ENCODE measurements at places on chromosomes 6 and 20.

GRCh38 chr6:85058806-85059205 is 294.4 kb upstream of the TBX18 start:
- no peak for DNase-seq

DNA sequence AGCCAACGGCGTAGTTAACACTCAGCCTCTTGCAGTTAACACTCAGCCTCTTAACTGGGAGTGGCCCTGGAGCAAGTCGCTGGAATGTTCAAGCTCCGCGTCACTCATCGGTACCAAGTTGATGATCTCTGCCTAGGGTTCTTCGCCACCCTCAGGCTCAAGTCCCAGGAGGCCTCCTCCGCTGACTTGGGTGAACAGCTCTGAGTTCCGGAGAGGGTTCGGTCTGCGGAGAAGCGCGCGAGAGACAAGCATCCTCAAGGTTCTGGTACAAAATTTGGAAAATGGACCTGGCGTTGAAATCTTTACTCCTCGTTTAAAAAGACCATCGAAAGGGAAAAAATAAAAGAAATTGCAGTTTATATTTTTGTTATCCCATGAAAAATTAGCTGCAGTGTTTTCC is 876 bp upstream of the DSP start:
- DNase-seq = no peak

DNA sequence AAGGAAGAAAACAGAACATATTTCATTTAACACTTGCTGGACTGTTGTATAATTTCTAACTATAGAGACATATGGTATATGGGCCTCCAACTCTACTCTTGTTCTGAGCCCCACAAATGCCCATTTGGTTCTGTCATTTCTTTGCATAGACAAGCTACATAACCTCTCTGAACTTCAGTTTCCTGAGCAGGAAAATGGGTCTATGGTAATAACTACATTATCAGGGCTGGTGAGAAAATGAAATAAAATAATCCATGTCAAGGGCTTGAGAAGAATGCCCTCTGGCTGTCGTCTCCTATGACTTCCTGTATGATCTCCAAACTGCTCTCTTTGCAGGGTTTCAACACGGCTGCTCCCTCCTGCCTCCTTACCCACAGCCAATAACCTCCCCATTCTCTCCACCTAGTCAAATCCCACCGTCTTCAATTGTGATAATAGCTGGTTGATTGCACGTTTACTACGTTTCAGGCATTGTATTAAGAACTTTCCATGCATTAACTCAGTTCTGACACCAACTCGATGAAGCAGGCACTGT is 12.0 kb downstream of the ZCCHC3 start:
- DNase-seq = no peak

DNA sequence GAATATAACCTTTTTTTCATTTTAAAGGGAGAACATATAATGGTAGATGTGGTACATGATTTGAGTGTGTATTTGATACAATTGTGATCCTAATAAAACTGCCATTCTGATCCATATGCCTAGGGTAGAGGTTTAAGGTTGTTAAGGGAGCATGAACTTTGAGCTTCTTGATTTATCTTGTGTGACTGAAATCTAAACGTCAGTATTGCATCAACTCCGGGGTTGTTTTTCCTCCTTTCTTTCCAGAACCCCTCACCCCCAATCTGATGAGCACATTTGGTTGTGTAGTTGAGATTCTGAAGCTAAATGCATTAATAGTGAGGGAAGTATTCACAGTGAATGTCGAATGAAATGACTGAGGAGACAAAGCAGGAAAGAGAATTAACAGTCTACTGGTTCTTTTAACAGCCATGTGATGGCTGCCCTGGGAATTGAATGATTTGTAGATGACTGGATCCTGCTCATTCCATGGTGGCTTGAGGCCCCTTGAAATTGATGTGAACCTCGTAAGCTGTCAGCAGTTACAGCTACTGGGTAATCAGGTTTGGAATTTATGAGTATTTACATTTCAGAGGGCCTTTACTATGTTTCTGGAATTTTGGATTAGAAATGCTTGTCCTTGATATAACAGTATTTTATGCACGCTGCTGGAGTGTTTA is 44.8 kb downstream of the FARS2 start:
- no peak for DNase-seq

GRCh38 chr20:57821935-57822334 is 112.1 kb upstream of the PMEPA1 start:
- no peak for DNase-seq

- no peak for DNase-seq
These were observed 17.5 kb downstream of the KCNQ2 start for GRCh38 chr20:63454731-63455567.

GRCh38 chr6:40634429-40634828 is 47.3 kb upstream of the LRFN2 start:
- DNase-seq = no peak

- no peak for DNase-seq
These were observed 121.0 kb downstream of the QRSL1 start for GRCh38 chr6:106750142-106750918.

GRCh38 chr6:117128052-117128451 is 137.3 kb upstream of the VGLL2 start:
- DNase-seq = no peak

- no peak for DNase-seq
These were observed 51.7 kb downstream of the UQCC1 start for GRCh38 chr20:35360033-35360432.

GRCh38 chr6:120945905-120946594 is 388.2 kb downstream of the TBC1D32 start:
- no peak for DNase-seq

DNA sequence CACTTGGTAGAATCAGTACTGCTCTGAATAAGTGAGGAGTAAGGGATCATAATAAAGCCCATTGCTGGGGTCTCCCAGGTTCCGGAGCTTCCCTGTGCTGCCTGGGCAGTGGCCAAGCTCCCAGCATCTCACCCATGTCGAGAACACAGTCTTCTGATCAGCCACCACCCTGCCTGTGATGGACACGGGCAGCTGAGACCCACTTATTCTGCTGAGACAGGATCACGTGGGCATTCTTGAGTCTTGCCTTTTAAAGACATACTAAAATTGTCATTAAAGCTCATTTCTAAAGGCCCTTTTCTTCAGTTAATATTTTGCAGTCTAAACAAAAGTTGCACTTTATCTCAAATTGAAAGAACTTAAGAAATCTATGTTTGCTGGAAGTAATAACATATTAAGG is 42.7 kb upstream of the SLC22A2 start:
- DNase-seq = no peak

DNA sequence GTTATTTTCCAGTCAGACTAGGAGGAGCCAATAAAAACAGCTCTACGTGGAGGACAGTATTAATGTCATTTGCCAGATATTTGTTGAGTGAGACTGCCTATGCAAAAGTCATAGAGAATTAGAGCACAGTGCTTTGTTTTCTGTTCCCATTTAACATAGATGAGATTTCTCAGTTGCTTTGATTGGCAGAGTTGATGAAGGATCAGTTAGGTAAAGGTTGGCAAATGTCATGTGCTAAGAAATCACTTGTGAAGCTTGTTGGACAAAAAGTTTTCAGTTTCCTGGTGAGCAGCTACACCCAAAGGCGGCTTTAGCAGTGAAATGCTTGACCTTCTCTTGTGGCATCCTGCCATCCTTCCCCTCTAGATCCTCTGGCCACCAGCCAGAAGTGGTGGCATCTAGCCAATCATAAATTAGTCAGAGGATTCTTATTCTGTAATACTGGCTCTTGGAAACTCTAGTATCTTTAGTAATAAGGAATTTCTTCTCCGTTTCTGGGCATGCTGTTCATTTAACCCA is 37.0 kb downstream of the BCKDHB start:
- DNase-seq = no peak

- no peak for DNase-seq
These were observed 5.4 kb downstream of the EYA2 start for GRCh38 chr20:46900086-46900485.

- DNase-seq = no peak
These were observed 327.8 kb downstream of the TAF4 start for GRCh38 chr20:61737812-61738443.

- DNase-seq = no peak
These were observed 65.9 kb downstream of the GFOD1 start for GRCh38 chr6:13421425-13422059.

DNA sequence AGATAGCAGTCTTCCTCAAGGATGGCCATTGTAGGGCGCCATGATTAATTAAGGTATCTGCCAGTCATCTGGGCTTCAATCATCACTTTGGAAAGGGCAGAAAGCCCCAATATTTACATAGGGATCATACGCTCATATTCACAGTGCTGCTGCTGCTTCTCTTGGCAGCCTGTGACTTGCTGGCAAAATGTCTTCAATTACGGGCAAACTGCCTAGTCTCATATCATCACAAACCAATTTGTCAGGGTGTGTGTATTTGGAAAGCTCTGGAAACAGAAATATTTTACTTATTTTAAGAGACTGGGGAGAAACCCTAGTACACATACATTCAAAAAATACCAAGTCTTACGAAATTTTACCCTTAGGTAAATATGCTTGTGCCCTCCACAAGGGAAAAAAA is 77.6 kb downstream of the SAMD5 start:
- DNase-seq = no peak

DNA sequence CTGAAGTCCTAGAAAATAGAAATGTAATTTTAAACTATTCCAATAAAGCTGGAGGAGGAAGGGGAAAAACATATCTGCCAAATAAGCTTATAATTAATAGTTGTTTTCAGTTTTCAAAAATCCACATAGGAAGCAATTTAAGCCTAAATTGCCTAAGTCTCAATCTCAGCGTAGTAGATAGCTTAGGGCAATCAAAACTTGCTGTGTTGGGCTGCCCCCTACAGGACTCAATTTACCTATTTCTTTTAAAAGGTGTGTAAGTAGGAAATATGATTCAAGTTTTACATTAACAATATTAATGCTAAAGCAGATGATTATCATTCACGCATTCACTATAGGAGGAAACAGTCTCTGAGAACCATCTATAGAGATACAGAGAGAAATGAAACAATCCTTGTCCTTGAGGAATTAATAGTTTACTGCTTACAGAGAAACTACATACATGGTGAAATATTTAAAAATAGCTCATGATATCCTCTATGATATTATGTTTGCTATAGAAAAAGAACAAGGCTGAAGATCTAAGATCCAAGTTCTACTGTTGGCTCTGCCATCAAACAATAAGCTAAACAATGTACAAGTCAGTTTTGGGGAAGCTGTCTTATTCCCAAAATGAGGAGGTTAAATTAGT is 102.1 kb downstream of the ATG5 start:
- DNase-seq = peak; percentile 23

GRCh38 chr6:66128656-66129055 is 421.6 kb upstream of the EYS start:
- DNase-seq = no peak

DNA sequence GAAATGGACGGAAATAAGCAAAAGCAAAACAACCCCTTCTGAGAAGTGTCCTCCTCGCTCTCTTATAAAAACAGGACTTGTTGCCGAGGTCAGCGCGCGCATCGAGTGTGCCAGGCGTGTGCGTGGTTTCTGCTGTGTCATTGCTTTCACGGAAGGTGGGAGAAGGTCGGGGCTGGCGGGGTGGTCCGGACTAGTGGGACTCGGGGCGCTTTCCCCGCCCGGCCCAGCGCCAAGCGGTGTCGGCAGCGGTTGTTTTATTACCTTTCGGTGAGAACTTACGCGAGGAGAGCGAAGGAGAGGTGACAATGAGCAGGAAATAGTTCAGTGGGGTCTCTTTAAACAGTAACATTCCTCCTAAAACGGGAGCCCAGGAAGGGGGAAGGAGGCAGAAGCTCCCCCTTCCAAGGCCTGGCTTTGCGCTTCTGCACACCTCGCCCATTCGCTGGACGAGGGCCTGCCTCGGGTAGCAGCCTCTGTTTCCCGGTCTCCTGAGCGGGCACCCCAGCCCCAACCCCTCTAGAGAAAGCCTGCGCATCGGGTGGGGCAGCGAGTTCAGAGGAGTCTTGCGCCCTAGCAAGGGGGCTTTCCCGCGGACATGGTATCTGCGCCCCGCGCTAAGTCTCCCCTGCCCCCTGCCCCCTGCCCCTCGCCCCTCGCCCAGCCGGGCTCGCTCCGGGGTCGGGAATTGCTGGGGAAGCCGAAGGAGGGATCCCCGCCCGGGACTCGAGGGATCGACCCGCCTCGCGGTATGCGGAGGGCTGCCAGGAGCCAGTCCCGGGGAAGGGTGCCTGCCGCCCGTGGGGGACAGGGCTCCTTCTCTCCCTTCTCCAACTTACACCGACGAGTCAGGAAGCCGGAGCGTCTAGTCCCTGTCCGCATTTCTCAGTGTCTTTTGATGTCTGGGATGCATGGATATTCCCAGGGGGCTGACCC is 1.2 kb upstream of the TBXT start:
- DNase-seq = no peak

DNA sequence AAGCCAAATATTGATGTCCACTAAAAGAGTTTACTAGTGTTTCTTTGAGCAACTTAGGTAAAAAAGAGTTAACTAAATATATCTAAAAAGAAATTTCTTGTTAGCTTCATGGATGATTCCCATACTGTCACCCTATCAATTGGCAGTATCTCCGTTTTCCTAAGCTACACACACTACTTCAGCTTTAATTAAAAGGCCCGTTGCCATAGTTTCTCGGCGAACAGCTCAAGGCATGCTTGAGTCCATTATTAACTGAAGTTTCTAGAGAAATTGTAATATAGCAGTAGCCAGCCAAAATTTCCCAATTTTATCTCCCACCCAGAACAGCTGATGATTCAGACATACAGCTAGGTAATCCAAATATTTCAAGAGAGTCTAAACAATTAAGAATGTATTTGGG is 20.0 kb upstream of the BEND6 start:
- no peak for DNase-seq

- DNase-seq = no peak
These were observed 74.1 kb downstream of the NCR2 start for GRCh38 chr6:41409489-41409888.

- no peak for DNase-seq
These were observed 144.8 kb downstream of the BACH2 start for GRCh38 chr6:90151576-90152422.

DNA sequence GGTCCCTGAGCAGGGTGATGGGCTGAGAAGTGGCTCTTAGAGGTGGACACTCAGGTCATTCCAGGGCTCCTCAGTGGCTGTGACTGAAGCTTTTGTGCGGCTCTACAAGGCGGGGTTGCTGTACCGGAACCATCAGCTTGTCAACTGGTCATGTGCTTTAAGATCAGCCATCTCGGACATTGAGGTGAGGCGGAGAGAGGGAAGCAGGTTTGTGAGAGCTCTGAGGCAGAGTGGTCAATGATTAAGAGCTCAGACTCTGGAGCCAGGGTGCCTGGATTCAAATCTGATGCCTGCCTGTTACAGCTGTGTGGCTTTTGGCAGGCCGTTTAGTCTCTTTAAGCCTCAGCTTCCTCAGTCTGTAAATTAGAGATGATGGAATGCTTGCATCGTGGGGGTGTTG is 3.0 kb downstream of the VARS2 start:
- DNase-seq = no peak

- no peak for DNase-seq
These were observed 169.5 kb downstream of the FRK start for GRCh38 chr6:115891111-115891669.

- DNase-seq = no peak
These were observed 690.6 kb downstream of the EPM2A start for GRCh38 chr6:145044641-145045246.
